Activated T-cell treated with anti-CD3 and anti-CD28 coated beads, Interleukin-2, amount 50 U/mL, for 72 hours (primary cell): ENCODE measurements at places on chromosomes 6 and 20. TPM values are rescaled to one million over a fixed set of nuclear protein-coding genes. Genes with fewer than 3 reads are reported as not detected.
A peak's percentile ranks its signal among the peaks of the same experiment; 100 is the strongest.

SNPH gene
- 7.1 TPM for total RNA-seq

MOG gene
- total RNA-seq = not detected

- H3K36me3 ChIP-seq = peaks cover 2% of the 10 kb centered on the region
- no peak for DNase-seq
- H3K27ac ChIP-seq = no peak overlapping the region
- no peak overlapping the region for H3K4me3 ChIP-seq
- peaks cover 43% of the 10 kb centered on the region for H3K27me3 ChIP-seq
- peaks cover 16% of the 10 kb centered on the region for H3K4me1 ChIP-seq
Observed at GRCh38 chr6:21590346-21590745, 3.2 kb upstream of the SOX4 start.

DNA sequence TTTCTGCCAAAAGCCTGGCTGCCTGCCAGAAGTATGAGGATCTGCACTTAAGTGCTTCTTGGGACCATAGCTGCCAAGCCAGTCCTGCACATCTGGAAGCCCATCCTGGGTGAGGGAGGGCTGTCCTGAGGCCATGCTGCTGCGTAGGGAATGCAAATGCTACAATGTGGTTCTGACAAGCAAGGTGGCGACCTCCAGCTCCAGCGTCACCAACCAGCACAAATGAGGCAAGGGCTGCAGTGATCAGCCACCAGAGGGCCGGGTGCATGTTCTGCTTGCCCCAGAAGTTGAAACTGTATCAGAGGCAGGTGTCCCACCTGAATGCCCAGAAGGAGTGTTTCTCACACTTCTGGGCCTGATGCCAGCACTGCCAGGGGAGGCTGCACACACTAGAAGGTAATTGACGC is 99.1 kb upstream of the KCNQ5 start:
- peaks cover 2% of the 10 kb centered on the region for H3K27me3 ChIP-seq
- no peak overlapping the region for H3K4me3 ChIP-seq
- H3K36me3 ChIP-seq = no peaks in the 10 kb centered on the region
- H3K4me1 ChIP-seq = no peaks in the 10 kb centered on the region
- DNase-seq = no peak

- no peaks in the 10 kb centered on the region for H3K27me3 ChIP-seq
- no peaks in the 10 kb centered on the region for H3K36me3 ChIP-seq
- no peak overlapping the region for H3K4me3 ChIP-seq
- no peak overlapping the region for H3K27ac ChIP-seq
- peaks cover 13% of the 10 kb centered on the region for H3K4me1 ChIP-seq
Observed at GRCh38 chr6:143811501-143812157, 31.5 kb upstream of the LTV1 start.

GRCh38 chr6:139942331-139942730 is 567.9 kb upstream of the CITED2 start:
- no peaks in the 10 kb centered on the region for H3K27me3 ChIP-seq
- no peak overlapping the region for H3K27ac ChIP-seq
- DNase-seq = no peak
- no peak overlapping the region for H3K4me3 ChIP-seq

DNA sequence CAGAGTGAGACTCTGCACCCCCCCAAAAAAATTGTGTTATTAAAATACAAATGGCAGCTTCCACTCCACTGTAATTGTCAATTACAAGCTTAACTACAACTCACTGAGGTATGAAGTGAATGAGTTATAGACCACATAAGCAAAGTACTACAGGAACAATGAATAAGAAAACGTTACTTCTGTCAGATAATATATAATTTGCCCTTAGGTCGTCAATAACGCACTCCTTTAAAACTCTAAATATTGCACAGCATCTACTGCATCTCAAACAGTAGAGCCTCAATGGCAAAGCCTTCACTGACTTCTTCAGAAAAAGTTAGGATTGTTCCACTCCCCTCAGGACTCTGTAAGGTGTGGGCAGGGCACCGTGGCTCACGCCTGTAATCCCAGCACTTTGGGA is 2.0 kb upstream of the HBS1L start:
- no peak overlapping the region for H3K4me3 ChIP-seq
- DNase-seq = no peak
- H3K4me1 ChIP-seq = peaks cover 40% of the 10 kb centered on the region
- H3K36me3 ChIP-seq = peaks cover 8% of the 10 kb centered on the region
- no peak overlapping the region for H3K27ac ChIP-seq

GRCh38 chr6:129551486-129551885 is 158.5 kb downstream of the ARHGAP18 start:
- no peaks in the 10 kb centered on the region for H3K36me3 ChIP-seq
- H3K27ac ChIP-seq = no peak overlapping the region
- DNase-seq = no peak
- no peak overlapping the region for H3K4me3 ChIP-seq
- no peaks in the 10 kb centered on the region for H3K4me1 ChIP-seq

- no peaks in the 10 kb centered on the region for H3K27me3 ChIP-seq
- peaks cover 3% of the 10 kb centered on the region for H3K4me1 ChIP-seq
- peaks cover 6% of the 10 kb centered on the region for H3K36me3 ChIP-seq
- H3K4me3 ChIP-seq = no peak overlapping the region
- H3K27ac ChIP-seq = no peak overlapping the region
- no peak for DNase-seq
Observed at GRCh38 chr6:133991096-133991593, 38.1 kb downstream of the TBPL1 start.

- no peaks in the 10 kb centered on the region for H3K36me3 ChIP-seq
- no peaks in the 10 kb centered on the region for H3K4me1 ChIP-seq
- H3K27me3 ChIP-seq = peaks cover 9% of the 10 kb centered on the region
- DNase-seq = no peak
- no peak overlapping the region for H3K27ac ChIP-seq
- H3K4me3 ChIP-seq = no peak overlapping the region
Observed at GRCh38 chr6:110250838-110251237, 70.6 kb downstream of the CDC40 start.

GRCh38 chr6:52548353-52548713 is 28.5 kb downstream of the TRAM2 start:
- H3K4me1 ChIP-seq = peaks cover 25% of the 10 kb centered on the region
- DNase-seq = no peak
- no peaks in the 10 kb centered on the region for H3K36me3 ChIP-seq
- no peak overlapping the region for H3K27ac ChIP-seq
- no peak overlapping the region for H3K4me3 ChIP-seq

- DNase-seq = no peak
- no peak overlapping the region for H3K4me3 ChIP-seq
- H3K4me1 ChIP-seq = no peaks in the 10 kb centered on the region
- H3K27ac ChIP-seq = no peak overlapping the region
- H3K36me3 ChIP-seq = peaks cover 4% of the 10 kb centered on the region
- no peaks in the 10 kb centered on the region for H3K27me3 ChIP-seq
Observed at GRCh38 chr6:118408863-118409262, 139.2 kb upstream of the PLN start.

DNA sequence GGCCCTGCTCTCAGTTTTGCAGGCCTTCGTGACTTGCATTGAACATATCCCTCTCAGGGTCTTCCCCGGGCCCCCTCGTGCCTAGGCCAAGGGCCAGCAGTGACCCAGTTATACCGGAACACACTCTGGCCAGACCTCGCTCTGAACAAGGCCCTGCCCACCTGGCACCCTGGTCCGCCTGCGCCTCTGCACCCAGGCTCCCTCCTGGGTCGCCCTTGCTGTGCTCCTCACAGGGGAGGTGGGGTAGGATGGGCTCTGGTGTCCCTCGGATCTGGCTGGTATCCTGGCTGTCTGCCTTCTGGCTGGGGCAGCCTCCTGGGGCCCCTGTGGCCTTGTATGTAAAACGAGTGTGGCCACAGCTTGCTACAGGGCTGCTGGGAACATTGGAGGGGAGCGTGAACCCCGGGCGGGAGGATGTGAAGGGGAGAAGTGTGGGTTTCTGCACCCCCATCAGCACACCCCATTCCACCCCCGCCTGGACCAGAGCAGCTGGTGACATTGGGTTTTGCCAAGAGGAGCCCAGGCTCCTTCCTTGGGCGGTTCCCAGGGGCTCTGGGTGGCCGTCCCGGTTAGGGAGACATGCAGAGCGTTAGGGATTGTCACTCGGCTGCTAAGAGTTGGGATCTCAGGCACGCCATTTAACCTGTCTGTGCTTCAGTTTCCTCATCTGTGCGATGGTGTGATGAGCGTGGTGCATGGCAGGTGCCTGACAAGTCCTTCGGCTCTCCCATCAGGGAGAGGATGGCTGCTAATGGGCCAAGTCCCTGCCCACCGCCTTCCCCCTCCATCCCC is 17.5 kb downstream of the SRC start:
- no peak for DNase-seq
- no peak overlapping the region for H3K27ac ChIP-seq
- no peaks in the 10 kb centered on the region for H3K27me3 ChIP-seq
- no peaks in the 10 kb centered on the region for H3K36me3 ChIP-seq
- H3K4me3 ChIP-seq = no peak overlapping the region
- H3K4me1 ChIP-seq = peaks cover 4% of the 10 kb centered on the region

DNA sequence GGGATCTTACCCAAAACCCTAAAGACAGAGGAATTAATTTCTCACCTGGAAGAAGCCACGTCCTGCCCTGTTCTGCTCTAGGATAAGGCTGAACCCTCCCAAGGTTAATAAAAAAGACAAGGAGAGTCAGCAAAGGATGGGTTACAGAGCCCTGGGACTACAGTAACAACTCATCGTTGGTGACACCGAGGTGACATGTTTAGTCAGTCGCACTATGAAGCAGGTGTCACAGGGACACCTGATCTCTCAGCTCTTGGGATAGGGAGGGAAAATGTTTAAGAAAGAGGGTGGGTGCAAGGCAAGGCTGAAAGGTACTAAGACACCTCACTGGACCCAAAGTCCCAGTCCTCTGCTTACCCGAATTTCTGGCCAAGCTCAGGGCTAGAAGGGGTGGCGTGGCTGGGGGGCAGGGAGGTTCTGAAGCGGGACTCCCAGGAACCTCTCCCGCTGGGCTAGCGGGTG is 562 bp downstream of the MOCS1 start:
- DNase-seq = peak; percentile 5
- peaks cover 10% of the 10 kb centered on the region for H3K4me1 ChIP-seq
- H3K36me3 ChIP-seq = no peaks in the 10 kb centered on the region
- peaks cover 22% of the 10 kb centered on the region for H3K27me3 ChIP-seq
- H3K4me3 ChIP-seq = peak overlapping the region; percentile 83
- no peak overlapping the region for H3K27ac ChIP-seq

- no peak overlapping the region for H3K27ac ChIP-seq
- H3K4me1 ChIP-seq = no peaks in the 10 kb centered on the region
- no peak for DNase-seq
- no peaks in the 10 kb centered on the region for H3K36me3 ChIP-seq
- no peak overlapping the region for H3K4me3 ChIP-seq
- peaks cover 12% of the 10 kb centered on the region for H3K27me3 ChIP-seq
Observed at GRCh38 chr6:106882138-106882537, 92.4 kb downstream of the CD24 start.
